Mesenteric fat pad (tissue), 1 donor: ENCODE measurements at places on chromosomes 12 and 14. TPM values are rescaled to one million over a fixed set of nuclear protein-coding genes. Genes with fewer than 3 reads are reported as not detected.

The RASSF9 gene
- 1.5 TPM for total RNA-seq

The KRT77 gene
- total RNA-seq = not detected

The LRFN5 gene
- total RNA-seq = 3.6 TPM

The USP44 gene
- 1.3 TPM for total RNA-seq

The ZFYVE21 gene
- 57.4 TPM for total RNA-seq

The LRRK2 gene
- 16.3 TPM for total RNA-seq

The RTL1 gene
- total RNA-seq = not detected

The GDF3 gene
- 0.26 TPM for total RNA-seq

The ADCY4 gene
- 59.6 TPM for total RNA-seq

The TAS2R42 gene
- total RNA-seq = not detected

The CCND2 gene
- total RNA-seq = 93.0 TPM

The PNP gene
- total RNA-seq = 69.1 TPM

The FGF6 gene
- total RNA-seq = not detected
